ENCODE measurements at places on chromosomes 7 and 10. TPM values are rescaled to one million over a fixed set of nuclear protein-coding genes. Genes with fewer than 3 reads are reported as not detected.

DNA sequence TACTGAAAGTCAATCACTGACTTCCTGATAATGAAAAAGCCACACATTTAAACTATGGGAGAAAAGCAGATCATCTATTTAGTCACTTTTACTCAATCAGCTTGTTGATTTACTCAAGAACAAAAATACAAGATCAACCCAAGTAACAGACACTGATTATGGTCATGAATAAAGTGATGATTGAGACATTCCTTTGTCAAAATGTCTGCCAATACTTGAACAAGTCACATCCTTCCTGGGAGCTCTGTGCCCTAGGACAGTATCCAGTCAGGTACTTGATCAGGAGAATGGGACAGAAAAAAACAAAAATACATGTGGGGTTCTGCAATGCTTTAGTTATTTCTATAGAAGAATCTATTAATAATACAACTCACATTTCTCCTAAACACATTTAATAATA, 150.0 kb upstream of the NEBL start:
- DNase-seq: no peak

DNA sequence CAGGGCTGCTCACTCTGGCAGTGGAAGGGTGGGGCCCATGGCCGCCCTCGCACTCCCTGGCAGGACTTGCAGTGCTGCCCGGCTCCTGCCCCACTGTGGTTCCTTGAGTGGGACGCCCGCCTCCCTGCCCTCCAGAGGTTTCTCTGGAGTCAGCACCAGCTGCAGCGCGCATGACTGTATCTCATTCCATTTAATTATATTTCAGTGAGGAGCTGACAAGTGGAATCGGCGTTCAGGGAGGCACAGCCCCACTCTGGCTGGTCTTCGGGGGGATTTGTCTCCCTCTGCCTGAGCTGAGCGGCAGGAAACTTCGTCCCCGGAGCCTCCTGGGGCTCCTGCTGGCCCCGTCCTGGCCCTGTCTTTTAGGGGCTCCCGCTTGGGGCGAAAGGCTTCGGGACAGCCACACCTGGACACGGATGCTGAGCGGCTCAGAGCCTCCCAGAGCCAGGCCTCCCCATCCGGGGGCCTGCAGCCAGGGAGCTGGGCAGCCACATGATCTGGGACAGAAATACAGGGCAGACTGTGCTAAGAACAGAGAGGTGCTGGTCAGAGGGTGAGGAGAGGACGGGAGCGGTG, 75.3 kb upstream of the NKX6-2 start:
- no peak for DNase-seq

DNA sequence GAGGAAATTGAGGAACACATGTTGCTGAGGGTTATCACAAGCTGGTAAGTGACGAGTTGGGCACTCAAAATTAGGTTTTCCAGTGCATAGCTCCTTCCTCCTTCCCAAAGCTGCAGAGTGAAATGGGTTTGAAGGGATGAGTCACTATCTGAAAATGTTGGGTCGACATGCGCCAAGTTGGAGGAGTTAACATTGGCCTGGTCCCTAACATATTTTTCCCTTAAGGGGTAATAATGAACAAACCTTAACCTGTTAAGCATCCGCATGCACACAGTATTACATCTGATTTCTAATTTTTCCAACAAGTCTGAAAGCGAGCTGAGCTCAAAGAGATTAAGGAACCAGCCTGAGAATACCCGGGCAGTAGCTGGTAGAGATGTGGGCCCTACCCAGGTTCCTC, 20.7 kb upstream of the TECTB start:
- no peak for DNase-seq

- DNase-seq: no peak
Measured at GRCh38 chr7:102874166-102874829, 38.5 kb upstream of the LRRC17 start.

DNA sequence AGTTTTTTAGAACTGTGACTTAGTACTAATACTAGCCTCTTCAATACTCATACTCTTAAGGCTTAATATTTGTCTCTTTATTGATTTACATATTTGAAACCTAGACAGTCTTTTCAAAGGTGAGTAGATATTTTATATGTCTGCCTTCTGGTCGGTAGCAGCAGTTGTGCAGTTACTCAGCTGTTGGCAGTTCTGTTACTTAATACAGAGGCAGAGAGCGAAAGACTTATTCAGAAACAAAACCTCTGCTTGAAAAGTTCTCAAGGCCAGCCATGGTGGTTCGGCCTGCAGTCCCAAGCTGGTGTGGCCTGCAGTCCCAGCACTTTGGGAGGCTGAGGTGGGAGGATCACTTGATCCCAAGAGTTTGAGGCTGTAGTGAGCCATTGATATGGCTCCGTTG, 84.2 kb downstream of the AUTS2 start:
- no peak for DNase-seq

DNA sequence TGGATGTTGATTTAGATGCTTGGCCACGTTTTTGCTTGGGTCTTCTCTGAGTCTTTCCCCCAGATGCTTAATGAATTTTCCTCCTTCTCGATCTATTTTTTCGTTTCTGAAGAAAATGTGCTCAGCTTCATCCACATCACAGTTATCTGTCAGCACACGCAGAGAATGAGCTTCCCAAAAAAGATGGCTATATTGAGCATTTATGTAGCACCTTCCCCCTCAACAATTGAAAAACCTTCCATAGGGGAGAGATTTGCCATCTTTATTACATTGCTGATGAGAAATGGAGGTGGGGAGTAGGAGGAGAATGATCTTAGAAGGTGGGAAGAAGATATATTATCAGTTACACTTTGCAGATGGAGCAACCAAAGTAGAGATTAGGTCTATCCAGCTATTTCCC, 228.1 kb upstream of the PHYHIPL start:
- DNase-seq: no peak

Gene CFAP43
- 0.21 TPM for polyA plus RNA-seq

DNA sequence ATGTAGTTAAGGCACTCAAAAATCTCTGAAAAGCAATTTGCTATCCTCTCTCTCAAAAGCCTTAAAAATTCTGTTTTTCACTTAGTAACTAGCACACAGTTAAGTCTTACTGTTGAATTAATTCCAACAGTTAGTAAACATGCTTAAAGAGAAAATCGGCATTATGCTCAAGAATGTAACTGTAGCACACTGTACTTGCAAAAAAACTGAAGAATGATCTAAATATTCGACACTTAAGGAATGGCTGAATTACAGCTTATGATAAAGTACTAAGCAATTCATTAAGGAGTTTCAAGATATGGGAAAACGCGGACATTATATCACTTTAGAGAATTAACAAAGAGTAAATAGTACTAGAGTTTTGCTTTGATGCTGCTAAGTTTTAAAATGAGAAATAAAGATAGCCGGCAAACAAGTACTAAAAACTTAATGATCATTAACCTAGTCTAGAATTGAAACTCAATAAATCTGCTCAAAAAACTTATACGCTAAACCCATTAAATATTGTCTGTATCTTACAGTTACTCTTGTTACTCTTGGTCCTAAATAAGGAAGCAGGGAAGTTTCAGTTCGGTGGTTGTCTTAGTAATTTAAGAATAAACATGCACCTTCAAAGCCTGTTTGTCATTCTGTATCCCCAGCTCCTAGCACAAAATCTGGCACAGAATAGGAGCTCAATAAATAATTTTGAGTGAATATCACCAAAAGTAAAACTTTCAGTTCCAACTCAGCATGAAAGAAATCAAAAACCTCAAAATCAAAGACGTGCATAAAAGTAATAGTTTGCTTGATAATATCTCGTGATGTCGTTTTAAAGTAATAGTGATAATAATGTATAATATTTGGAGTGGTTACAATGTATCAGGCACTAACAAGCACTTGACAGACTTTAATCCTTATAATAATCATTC, 1.2 kb downstream of the TRDMT1 start:
- DNase-seq: no peak

Gene HOXA10
- 0.06 TPM for polyA plus RNA-seq

DNA sequence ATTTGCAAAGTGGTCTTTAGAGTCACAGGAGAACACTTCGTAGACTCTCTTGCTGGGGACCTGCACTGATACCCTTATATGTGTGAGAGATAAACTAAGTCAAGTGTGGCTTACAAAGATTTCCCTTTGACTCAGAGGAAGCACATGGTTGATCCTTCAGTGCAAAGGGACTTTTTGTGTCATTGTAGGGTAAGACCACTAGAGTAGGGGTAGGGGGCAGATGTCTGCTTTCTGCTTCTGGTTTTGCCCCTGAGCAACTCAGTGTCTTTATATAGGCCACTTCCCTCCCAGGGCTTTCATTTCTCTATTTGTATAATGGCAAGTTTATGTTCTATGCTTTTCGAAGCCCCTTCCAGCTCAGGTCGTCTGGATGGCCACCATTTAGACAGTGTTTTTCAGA, 281.7 kb downstream of the SORCS3 start:
- DNase-seq: no peak

GRCh38 chr7:26155531-26156375, 3.8 kb downstream of the NFE2L3 start:
- peak; percentile 20 for DNase-seq

- DNase-seq: peak; percentile 17
Measured at GRCh38 chr10:31709028-31709427, 219.6 kb downstream of the ARHGAP12 start.

Gene VPS37D
- 4.2 TPM for polyA plus RNA-seq

DNA sequence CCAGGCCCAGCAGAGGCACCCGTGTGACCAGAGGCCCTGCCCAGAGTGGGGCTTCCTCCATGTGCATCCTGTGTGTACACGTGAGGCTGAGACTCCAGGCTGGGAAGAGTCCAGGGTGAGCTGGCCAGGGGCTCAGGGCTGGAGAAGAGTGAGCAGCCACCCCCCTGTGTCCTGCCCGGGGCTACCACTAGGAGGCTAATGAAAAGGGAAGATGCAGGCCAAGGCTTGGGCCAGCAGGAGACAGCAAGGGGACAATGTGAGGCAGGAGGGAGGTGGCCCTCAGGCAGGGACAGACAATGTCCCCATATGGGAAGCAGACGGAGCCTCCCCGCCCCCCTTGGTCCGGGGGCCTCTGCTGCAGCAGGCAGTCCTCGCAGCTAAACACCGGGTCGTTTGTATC, 102.0 kb downstream of the HIF1AN start:
- DNase-seq: no peak

Gene GIMAP8
- 0.67 TPM for polyA plus RNA-seq

DNA sequence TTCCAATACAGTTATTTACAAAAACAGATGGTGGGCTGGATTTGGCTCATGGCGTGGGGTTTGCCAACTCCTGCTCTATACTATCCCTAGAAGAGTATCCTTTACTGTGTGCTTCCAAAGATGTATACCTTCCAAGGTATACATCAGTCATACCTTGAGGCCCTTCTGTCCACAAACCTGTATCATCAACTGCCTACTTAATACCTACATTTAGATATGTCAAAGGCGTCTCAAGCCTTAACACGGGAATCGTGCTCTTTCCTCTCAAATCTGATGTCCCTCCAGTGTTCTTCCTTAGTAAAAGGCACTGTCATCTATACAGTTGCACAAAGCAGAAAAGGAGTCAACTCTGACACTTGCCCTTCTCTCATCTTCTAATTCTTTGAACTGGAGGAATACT, 36.9 kb downstream of the NAMPT start:
- DNase-seq: no peak

GRCh38 chr10:15251791-15252380, 83.4 kb upstream of the NMT2 start:
- no peak for DNase-seq

GRCh38 chr7:23898619-23899018, 188.6 kb downstream of the STK31 start:
- DNase-seq: no peak

DNA sequence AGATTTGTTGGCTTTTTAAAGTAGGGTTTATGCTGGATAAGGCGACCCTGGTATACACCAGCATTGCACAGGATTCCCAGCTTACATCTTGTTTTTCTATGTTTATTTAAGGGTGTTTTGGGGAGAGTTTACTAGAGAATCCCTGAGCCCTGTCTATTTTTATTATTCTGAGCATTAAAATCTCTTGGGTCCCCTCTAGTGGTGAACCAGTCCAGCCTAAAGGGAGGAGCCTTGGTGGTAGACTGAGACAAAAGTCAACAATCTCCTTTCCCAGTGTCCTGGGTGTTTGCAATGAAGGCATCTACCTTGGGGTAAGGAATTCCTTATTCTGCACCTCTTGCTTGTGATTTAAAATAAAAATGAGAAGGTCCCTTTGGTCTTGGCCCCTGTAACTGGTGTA, 38.2 kb downstream of the ANTXRL start:
- DNase-seq: no peak

Gene MMD2
- polyA plus RNA-seq: not detected

- no peak for DNase-seq
Measured at GRCh38 chr10:19974138-19974537, 157.9 kb downstream of the PLXDC2 start.

DNA sequence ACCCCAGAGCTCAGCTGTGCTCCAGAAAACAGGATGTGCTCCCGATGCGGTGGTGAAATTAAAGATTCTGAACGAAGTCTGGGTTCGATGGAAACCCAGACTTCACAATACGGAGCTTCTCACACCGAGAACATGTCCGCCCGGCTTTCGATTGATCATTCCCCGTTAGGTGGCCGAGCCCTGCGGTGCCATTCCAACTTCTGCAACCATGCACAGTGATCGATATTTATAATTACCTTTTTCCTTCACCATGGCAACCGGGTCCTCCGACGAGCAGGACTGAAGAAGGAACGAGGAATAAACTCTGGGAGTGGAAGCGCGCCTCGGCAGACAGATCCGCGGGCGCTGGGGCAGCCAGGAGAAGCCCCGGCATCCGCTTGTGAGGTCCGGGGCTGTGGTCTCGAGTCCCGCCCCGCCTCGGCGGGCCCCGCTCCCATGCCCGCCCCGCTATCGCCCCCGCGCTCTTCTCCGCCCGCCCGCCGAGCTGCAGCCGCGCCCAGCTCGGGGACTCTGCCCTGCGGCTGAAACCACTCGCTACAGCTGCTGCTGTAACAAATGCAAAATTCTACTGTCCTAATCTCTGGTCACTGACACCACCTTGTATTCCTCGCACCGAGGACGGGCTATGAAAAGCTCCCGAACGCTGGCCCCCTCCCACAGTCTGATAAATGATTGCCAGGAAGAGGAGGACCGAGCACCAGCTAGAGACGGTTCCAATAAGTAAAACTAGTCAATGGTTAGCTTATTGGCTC, 26.2 kb downstream of the ABLIM1 start:
- DNase-seq: peak; percentile 85

DNA sequence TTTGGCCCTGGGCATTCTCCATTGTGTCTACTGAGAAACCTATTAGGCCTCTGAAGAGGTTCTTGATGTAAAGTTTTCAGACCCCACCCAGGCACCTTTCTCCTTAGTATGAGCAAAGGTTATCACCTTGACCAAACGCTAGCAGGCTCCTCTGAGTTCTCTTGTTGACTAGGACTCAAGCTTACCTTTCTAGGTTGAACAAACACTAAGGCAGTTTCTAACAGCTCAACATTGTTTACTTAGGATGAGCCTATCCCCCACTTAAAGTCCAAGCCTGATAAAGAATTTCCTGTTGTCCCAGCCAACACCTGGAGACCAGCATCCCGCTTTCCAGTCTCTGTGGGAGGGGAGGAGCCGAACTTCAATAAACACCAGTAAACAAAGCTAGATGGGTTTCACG, 26.3 kb upstream of the ITGB8 start:
- DNase-seq: peak; percentile 72

Gene ELFN1
- 0.80 TPM for polyA plus RNA-seq

Gene POLR2J2
- 1.8 TPM for polyA plus RNA-seq

All from small intestine (tissue), 16 donors.